ENCODE measurements at places on chromosomes 1 and 21. TPM values are rescaled to one million over a fixed set of nuclear protein-coding genes. Genes with fewer than 3 reads are reported as not detected.

DNA sequence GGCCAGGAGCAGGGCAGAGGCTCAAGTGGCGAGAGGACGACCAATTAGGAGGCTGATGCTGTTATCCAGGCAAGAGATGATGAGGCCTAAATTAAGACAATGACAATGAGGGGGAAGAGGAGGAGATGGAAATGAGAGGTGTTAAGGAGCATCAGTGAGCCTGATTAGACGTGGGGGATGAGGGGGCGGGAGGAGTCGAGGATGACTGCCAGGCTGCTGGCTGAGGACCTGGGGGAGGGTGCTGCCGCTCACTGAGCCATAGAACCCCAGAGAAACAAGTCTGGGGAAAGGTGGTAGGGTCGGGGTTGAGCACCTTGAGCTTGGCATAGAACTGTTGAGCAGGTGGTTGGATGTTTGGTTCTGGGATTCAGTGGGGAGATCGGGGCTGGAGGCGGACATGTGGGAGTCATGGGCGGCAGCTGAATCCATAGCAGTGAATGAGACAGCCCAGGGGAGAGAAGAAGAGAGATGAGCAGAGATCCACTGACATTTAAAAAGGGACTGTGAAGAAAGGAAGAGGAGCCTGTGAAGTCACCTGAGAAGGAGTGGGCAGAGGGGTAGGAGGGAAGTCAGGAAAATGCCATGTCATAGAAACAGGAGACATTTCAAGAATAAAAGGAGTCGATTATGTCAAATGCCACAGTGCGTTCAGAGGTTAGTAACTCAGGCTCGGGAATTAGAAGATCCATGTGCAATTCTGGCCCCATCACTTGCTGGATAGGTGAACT, 28.5 kb downstream of the DLGAP3 start:
- no peak for DNase-seq

- DNase-seq: no peak
These were observed 261.4 kb downstream of the GRIK3 start for GRCh38 chr1:36772647-36773495.

DNA sequence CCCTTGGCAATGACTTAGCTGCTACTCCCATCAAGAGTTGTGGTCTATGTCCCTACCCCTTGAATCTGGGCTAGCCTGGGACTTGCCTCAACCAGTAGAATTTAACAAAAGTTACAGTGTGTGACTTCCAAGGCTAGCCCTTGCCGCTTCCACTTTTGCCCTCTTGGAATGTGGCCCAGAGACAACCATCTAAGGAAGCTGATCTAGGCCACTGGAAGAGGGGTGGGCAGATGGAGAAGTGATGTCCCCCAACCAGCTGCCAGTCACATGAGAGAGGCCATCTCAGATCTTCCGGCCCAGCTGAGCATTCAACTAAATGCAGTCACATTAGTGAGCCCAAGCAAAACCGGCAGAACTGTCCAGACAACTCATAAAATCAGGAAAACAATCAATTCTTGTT, 115.1 kb downstream of the TOMM20 start:
- DNase-seq: peak; percentile 34

DNA sequence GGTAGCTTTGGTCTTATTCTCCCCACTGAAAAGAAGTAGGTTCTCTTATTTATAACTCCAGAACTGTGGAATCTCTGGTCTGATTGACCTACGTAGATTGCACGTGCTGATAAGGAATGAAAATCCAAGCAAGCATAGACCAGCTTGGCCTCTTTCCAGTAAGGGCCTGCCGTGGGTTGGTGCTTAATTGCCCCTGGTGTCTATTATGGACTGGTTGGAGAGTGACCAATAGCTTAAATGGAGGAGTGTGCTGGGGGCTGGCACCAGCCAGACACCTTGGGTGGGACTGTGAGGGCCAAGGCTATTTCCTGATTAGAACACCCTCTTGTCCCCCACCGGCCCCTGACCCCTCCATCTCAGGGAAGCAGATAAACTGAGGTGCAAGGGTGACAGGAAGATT, 74.0 kb downstream of the TENT5C start:
- no peak for DNase-seq

- DNase-seq: no peak
These were observed 14.3 kb upstream of the LRP8 start for GRCh38 chr1:53341961-53342707.

- DNase-seq: no peak
These were observed 58.4 kb downstream of the VPS26C start for GRCh38 chr21:37208741-37209225.

DNA sequence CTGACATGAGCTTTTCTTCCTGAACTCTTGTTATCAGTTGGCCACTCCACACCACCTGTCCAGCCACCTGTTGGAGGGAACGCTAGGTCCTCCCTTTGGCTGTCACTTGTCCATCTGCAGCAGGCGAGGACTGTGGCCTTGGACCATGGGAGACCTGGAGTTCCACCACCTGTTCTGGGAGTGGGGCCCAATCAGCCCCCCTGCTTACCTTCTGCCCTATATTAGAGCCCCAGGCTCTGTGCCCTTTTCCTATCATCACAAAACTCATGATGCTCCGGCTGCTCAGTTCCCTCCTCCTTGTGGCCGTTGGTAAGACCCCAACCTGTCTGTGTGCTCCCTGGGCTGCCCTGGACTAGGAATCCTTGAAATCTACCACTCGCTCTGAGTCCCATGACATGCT, at the start of gene CELA3A:
Gene CELA3A, plus strand, starts transcription at position 249 of the 400 bp plus-strand sequence. Its CDS starts 18 bp downstream, at position 267.
- no peak for DNase-seq

DNA sequence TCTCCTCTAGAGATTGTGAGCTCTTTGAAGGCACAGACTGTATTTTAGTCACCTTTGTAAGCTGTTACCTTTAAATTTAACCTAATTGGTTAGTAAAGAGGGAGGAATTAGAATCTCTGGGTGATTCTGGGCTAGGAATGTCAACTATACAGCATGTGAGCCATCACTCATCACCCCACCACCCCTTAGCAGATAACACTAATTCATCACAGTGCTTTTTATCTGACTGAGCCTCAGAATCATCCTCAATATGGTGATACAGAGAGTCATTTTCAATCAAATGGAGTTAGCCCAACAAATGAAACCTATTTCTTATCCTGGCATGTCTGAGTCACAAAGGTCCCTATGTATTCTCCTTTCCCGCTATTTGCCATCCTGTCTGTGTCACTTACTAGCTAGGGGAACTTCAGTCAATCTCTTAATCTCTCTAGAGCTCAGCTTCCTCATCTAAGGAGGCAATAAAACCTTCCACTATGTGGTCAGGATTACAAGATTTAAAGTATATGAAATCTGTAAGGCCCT, 13.3 kb downstream of the KCNJ10 start:
- DNase-seq: no peak

DNA sequence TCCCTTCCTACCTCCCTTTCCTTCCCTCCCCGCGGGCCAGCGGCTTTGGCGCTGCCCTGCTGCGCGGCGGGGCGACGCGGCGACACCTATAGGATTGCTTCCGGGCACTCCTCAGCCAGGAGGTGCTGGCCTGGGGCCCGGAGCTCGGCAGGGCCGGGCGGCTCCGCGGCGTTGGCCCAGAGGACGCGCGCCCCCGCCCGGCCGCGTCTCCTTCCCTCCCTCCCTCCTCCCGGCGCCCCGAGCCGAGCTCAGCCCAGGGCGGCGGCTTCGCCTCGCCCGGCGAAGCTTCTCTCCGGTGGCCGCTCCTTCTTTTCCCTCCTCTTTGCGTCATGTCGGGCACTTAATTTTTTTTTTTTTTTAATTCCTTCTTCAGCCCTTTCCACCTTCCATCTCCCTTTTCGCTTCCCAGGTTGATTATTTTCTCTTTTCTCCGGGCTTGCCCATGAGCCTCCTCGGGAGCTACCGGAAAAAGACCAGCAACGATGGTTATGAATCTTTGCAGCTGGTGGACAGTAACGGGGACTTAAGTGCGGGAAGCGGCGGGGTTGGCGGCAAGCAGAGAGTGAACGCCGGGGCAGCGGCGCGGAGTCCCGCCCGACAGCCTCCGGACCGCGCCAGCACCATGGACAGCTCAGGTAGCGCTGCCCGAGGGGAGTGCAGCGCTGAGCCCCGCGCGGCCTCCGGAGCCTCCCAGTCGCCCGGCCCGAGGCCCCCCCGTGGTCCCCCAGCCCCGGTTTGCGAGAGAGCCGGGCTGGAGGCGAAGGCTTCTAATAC, at the start of gene DNAJC6:
Gene DNAJC6, plus strand, starts transcription at position 240 of the 774 bp plus-strand sequence. Its CDS starts 203 bp downstream, at position 443.
- DNase-seq: peak; percentile 58

- DNase-seq: no peak
These were observed 5.0 kb upstream of the CLCA4 start for GRCh38 chr1:86541859-86542258.

DNA sequence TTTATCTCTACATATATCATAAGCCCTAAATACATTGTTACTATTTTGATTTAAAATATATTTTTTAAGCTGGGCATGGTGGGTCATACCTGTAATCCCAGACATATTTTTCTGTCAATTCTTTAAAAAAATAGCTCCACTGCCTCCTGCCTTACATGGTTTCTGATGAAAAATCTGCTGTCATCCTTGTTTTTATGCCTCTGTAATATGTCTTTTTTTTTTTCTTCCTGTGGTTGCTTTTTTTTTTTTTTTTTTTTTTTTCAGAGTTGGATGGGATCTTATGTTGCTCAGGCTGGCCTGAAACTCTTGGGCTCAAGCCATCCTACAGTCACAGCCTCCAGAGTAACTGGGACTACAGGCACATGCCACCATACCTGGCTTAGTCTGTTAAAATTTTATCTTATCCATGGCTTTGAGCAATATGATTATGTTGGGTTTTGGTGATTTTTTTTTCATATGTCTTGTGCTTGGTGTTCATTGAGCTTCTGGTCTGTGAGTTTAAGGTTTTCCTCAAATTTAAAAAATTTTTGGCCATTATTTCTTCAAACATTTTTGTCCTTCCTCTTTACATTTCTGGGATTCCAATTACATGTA, 12.4 kb upstream of the EDARADD start:
- DNase-seq: no peak

DNA sequence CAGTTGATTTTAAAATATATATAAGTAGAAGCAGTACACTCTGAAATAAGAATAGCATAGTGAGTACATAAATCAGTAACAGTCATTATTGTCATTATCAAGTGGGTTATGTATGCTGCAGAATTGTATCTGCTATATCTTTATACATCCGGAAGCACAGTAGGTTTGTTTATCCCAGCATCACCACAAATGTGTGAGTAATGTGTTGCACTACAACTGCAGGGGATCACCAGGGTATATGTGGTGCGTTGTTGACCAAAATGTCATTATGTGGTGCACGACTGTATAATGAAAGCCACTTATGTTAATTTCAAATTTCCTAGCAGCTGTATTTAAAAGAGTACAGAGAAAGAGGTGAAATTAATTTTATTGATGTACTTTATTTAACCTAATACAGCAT, 87.7 kb upstream of the GADD45A start:
- no peak for DNase-seq

GRCh38 chr1:234893725-234894630, 234.7 kb downstream of the TOMM20 start:
- no peak for DNase-seq

GRCh38 chr1:184152974-184153373, 101.4 kb downstream of the TSEN15 start:
- DNase-seq: no peak

GRCh38 chr1:241518476-241519307, 863 bp downstream of the FH start:
- DNase-seq: no peak

DNA sequence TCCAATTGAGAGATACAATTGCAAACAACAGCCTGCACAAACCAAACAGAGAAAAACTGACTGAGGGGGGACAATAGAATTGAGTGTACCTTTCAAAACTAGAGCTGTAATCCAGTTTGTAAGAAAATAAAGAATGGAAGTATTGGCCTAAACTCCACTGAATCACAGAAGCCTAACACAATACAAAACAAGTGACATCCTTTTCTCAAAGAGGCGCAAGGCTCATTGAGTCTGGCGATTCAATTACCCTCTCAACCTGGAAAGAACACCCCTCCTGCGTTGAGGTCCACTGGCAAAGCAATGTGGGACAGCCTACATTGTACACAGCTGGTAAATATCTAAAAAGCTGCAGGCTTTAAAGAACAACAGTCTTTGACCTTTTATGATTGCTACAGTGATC, 182.6 kb downstream of the DPYD start:
- no peak for DNase-seq

DNA sequence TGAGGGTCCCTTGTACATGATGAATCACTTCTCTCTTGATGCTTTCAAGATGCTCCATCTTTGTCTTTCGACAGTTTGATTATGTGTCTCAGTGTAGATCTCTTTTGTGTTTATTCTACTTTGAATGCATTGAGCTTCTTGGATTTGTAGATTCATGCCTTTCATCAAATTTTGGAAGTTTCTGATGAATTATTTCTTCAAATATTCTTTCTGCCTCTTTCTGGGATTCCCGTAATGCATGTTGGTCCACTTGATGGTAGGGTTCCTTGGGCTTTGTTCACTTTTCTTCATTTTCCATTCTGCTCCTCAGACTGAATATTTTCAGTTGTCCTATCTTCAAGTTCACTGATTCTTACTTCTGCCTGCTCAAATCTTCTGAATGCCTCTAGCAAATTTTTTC, 50.7 kb downstream of the ADSS2 start:
- DNase-seq: no peak

GRCh38 chr1:23057301-23057700, 38.0 kb downstream of the KDM1A start:
- no peak for DNase-seq

- DNase-seq: no peak
These were observed 51.3 kb downstream of the TEX35 start for GRCh38 chr1:178564086-178564782.

DNA sequence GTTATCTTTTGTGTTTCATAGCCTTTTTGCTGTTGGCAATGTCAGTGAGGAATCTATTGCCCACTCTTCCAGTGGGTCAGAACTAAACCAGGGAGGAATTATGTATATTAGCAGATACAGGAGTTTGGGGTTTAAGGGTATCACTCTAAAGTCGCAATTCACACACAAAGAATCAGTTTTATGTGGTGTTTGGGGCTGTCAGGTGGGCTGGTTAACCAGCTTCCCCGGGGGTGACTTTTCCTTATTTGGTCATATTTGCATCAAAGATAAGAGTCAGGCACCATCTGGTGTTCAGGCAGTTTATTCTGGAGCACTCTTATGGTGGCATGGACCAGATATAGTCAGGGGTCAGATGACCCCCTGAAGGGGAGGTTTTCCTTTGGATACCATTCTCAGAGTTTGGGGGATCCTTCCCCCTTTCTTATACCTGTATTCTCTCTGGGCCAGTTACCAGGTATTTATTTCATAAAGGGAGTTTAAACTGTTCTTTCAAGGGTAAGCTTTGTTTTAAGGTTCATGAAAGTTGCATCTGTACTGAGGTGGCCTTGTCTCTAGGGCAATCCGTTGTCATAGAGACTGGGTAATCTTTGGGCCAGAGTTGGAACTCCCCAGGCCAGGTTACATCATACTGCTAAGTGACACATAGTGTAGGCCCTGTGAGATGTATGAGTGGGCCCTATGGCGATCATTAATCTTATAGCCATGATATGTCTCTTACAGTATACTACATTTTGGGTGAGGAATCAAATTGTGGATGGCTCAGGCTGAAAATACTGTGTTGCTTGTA, 148.2 kb downstream of the RWDD3 start:
- no peak for DNase-seq

GBP7 gene
- total RNA-seq: not detected

C4BPB gene
- total RNA-seq: 4.1 TPM

PDPN gene
- 37.5 TPM for total RNA-seq

DIO1 gene
- 6.2 TPM for total RNA-seq

TDRD5 gene
- total RNA-seq: 0.95 TPM

KPRP gene
- not detected for total RNA-seq

CLDN8 gene
- total RNA-seq: 0.09 TPM

MACF1 gene
- 404 TPM for total RNA-seq

MTARC2 gene
- total RNA-seq: 78.0 TPM
